HepG2 (cell line): ENCODE measurements at places on chromosomes 2 and 18. TPM values are rescaled to one million over a fixed set of nuclear protein-coding genes. Genes with fewer than 3 reads are reported as not detected.

The ATP6V1B1 gene
- 0.58 TPM in 1 of 2 replicates, not detected in the other for total RNA-seq

The TTC32 gene
- total RNA-seq = 18.5 and 21.6 TPM in 2 replicates

The ITGB6 gene
- not detected in 2 replicates for total RNA-seq

The HOXD11 gene
- not detected in 2 replicates for total RNA-seq

The CPLX4 gene
- not detected in 2 replicates for total RNA-seq

The HK2 gene
- total RNA-seq = 13.2 and 24.4 TPM in 2 replicates

The IAH1 gene
- 44.4 and 45.2 TPM in 2 replicates for total RNA-seq

The NT5C1B gene
- not detected in 2 replicates for total RNA-seq

- H3K27ac ChIP-seq = no peak overlapping the region
- no peaks in the 10 kb centered on the region for H3K4me1 ChIP-seq
- H3K27me3 ChIP-seq = no peaks in the 10 kb centered on the region
- no peaks in the 10 kb centered on the region for H3K36me3 ChIP-seq
- H3K4me3 ChIP-seq = no peak overlapping the region
Measured at GRCh38 chr2:31402388-31402787, 12.2 kb downstream of the XDH start.

DNA sequence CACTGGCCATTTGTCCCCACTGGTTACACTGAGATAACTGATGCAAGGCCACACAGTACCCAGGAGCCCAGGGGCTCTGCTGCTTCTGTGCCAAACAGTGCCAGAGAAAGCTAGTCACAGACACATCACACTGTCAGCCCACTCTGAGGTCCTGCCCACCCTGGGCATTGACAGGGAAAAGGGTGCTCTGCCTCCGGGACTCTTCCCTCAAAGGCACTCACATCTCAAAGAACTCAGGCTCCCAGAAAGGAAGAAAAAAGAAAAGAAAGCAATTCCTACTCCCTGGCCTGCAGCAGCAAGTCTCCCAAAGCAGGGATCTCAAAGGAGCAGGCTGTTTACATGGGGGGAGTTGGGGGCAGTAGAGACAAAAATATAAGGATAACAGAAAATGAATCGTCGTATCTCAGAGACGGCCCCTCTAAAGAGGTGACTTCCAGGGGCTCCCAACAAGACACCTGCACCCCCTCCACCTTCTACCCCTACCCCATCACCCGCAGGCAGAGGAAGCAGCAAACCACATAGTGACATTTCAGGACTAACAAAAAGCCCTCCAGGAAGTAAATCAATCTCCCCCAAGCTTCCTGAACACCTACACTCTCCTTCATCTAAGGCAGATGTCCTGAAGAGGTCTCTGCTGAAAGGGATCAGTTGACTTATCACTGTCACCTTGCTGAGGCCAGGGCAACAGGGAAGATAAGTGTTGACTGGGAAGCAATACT is 247.6 kb downstream of the TNS1 start:
- peaks cover 1% of the 10 kb centered on the region; the same call in 1 of the 2 replicates for H3K27me3 ChIP-seq
- no peaks in the 10 kb centered on the region for H3K36me3 ChIP-seq
- DNase-seq = no peak
- H3K4me3 ChIP-seq = no peak overlapping the region

- H3K36me3 ChIP-seq = 0 out of 2 replicates have a peak, but pooled peaks cover 1% of the 10 kb centered on the region
- H3K27me3 ChIP-seq = no peaks in the 10 kb centered on the region
- H3K4me3 ChIP-seq = no peak overlapping the region
- no peak for DNase-seq
- no peak overlapping the region for H3K27ac ChIP-seq
Measured at GRCh38 chr2:218331745-218332144, 24.9 kb upstream of the CATIP start.

- peak overlapping the region; percentile 90 for H3K27ac ChIP-seq
- DNase-seq = peak; percentile 94
- H3K4me3 ChIP-seq = no peak overlapping the region
Measured at GRCh38 chr2:101733257-101733993, 35.9 kb downstream of the MAP4K4 start.

DNA sequence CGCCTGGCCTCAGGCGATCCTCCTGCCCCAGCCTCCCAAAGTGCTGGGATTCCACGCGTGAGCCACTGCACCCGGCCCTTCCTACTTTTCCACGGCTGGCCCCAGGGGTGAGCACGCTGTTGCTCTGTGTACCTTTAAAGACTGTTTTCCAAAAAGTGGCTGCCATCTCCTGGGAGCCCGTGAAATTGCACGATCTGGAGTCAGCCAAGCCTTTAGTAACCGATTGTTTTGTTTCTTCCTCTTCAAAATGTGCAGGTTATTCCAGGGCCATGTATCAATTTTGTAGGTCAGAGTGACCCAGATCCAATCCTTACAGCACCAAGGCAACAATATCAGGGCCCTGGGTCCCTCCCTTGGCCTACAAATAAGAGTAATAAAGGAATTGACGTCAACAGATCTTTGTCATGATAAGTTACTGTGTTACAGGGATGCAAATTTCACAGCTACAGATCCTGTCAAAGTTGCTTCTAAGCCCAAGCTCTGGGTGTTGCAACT is 135.6 kb upstream of the ZNF236 start:
- no peak overlapping the region for H3K27ac ChIP-seq
- no peak overlapping the region for H3K4me3 ChIP-seq
- peak; percentile 48 for DNase-seq
- peaks cover 59% of the 10 kb centered on the region for H3K27me3 ChIP-seq
- no peaks in the 10 kb centered on the region for H3K4me1 ChIP-seq

DNA sequence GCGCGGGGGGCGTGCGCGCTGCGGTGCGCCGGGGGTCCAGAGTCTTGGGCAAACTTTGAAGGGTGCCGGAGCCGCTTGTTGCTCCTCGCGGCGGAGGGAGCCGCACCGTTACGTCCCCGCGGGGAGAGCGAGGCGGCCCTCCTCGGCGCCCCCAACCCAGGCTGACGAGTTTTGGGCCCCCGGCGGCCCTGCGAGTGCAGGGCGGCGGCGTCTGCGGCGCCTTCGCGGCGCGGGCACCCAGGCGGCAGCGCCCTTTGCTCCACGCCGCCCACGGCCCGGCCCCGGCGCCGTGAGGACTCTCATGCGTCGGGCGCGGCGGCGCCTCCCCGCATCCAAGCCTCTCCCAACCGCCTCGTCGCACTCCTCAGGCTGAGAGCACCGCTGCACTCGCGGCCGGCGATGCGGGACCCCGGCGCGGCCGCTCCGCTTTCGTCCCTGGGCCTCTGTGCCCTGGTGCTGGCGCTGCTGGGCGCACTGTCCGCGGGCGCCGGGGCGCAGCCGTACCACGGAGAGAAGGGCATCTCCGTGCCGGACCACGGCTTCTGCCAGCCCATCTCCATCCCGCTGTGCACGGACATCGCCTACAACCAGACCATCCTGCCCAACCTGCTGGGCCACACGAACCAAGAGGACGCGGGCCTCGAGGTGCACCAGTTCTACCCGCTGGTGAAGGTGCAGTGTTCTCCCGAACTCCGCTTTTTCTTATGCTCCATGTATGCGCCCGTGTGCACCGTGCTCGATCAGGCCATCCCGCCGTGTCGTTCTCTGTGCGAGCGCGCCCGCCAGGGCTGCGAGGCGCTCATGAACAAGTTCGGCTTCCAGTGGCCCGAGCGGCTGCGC is 814 bp downstream of the FZD7 start:
- H3K36me3 ChIP-seq = no peaks in the 10 kb centered on the region
- no peak for DNase-seq
- peaks cover 23% of the 10 kb centered on the region for H3K4me1 ChIP-seq
- H3K27me3 ChIP-seq = peaks cover 55% of the 10 kb centered on the region
- no peak overlapping the region for H3K27ac ChIP-seq
- peak overlapping the region; percentile 54 for H3K4me3 ChIP-seq

DNA sequence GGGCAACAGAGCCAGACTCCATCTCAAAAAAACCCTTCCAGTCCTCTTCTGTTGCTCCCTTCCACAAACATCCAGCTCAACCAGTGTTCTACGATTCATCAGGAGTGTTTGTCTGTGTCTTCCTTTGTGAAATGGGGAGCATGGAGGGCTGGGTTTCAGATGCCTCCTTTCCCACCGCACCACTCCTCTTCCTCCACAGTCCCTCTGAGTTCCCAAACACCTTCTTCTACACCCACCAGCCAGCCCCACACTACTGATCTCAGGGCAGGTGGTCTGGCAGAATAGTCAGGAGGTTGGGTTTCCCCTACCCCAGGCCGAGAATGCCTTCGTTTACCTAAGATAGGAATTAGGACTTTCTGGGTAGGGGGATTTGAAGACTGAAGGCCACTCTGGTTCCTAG is 36.9 kb downstream of the NGEF start:
- H3K36me3 ChIP-seq = peaks cover 23% of the 10 kb centered on the region; the same call in 2 of the 3 replicates
- H3K4me1 ChIP-seq = no peaks in the 10 kb centered on the region
- no peak for DNase-seq
- no peak overlapping the region for H3K27ac ChIP-seq
- no peaks in the 10 kb centered on the region for H3K27me3 ChIP-seq
- H3K4me3 ChIP-seq = no peak overlapping the region

GRCh38 chr18:6363216-6363615 is 51.5 kb downstream of the L3MBTL4 start:
- DNase-seq = no peak
- no peaks in the 10 kb centered on the region; the same call in 2 of the 3 replicates for H3K36me3 ChIP-seq
- H3K27ac ChIP-seq = no peak overlapping the region
- no peak overlapping the region for H3K4me3 ChIP-seq

DNA sequence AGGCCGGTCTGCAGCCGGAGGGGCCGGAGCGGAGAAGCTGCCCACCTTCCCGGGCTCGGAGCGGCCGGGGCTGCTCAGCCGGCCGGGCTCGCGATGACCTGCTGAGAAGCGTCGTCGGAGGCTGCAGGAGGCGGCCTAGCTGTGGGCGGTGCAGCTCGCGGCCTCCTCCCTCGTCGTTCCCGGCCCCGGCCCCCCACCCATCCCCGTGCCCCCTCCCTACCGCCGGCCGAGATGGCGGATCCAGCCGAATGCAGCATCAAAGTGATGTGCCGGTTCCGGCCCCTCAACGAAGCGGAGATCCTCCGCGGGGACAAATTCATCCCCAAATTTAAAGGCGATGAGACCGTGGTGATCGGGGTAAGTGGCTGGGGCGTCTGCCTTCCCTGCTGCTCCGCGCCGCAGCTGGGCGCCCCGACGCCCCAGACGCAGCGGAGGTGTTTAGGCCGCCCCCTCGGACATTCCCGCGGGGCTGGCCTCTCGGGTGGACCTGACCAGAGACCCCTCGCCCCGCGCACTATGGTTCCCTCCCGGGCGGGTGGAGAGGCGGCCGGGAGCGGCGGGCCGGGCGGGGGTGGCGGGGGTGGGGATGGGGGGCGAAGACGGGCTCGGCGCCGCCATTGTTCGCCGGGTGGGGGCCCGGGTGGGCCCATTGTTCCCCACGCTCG is 492 bp downstream of the KIF5C start:
- H3K27ac ChIP-seq = no peak overlapping the region
- no peak overlapping the region; the same call in 1 of the 2 replicates for H3K4me3 ChIP-seq

DNA sequence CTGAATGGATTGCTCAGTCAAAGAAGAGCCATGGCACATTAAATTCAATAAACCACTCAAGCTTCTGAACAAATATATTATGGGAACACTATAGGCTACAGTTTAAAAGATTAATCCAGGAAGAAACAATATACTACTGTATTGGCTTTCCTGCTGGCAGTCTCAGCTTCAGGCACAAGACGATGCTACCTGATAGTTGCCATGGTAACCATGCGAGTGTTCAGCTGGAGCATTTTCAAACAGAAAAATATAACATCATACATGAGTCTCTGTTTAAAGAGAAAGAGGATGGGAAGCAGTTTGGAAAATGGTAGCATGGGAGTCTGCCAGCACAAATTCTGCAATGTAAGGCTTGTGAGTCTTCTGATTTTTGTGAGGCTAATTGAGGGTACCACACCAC is 65.9 kb upstream of the CPO start:
- no peak overlapping the region for H3K4me3 ChIP-seq
- H3K27me3 ChIP-seq = peaks cover 5% of the 10 kb centered on the region; the same call in 1 of the 3 replicates
- H3K36me3 ChIP-seq = no peaks in the 10 kb centered on the region

- H3K4me3 ChIP-seq = no peak overlapping the region
- no peaks in the 10 kb centered on the region for H3K36me3 ChIP-seq
- no peak overlapping the region for H3K27ac ChIP-seq
- DNase-seq = no peak
- H3K27me3 ChIP-seq = peaks cover 39% of the 10 kb centered on the region
Measured at GRCh38 chr2:236341067-236341466, 76.9 kb upstream of the ASB18 start.

GRCh38 chr2:236348279-236348678 is 84.1 kb upstream of the ASB18 start:
- peaks cover 2% of the 10 kb centered on the region for H3K27me3 ChIP-seq
- H3K4me1 ChIP-seq = no peaks in the 10 kb centered on the region
- H3K4me3 ChIP-seq = no peak overlapping the region
- no peaks in the 10 kb centered on the region for H3K36me3 ChIP-seq
- H3K27ac ChIP-seq = no peak overlapping the region
- DNase-seq = no peak

- H3K27me3 ChIP-seq = no peaks in the 10 kb centered on the region; the same call in 1 of the 2 replicates
- no peak overlapping the region for H3K4me3 ChIP-seq
- no peak for DNase-seq
- H3K4me1 ChIP-seq = no peaks in the 10 kb centered on the region
- no peak overlapping the region for H3K27ac ChIP-seq
Measured at GRCh38 chr2:118697781-118698180, 149.7 kb downstream of the EN1 start.

DNA sequence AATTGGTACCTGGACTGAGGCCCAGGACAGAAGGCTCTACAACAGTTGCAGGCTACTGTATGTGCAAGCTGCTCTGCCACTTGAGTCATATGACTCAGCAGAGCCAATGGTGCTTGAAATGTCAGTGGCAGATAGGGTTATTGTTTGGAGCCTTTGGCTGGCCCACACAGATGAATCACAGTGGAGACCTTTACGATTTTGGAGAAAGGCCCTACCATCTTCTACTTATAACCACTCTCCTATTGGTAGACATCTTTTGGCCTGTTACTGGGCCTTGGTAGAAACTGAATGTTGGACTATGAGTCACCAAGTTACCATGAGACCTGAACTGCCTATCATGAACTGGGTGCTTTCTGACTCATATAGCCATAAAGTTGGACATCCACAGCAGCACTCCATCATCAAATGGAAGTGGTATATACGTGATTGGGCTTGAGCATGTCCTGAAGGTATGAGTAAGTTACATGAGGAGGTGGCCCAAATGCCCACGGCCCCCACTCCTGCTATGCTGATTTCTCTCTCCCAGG is 88.9 kb upstream of the NRXN1 start:
- no peak overlapping the region for H3K27ac ChIP-seq
- no peaks in the 10 kb centered on the region for H3K4me1 ChIP-seq
- no peaks in the 10 kb centered on the region for H3K27me3 ChIP-seq
- no peaks in the 10 kb centered on the region for H3K36me3 ChIP-seq

- DNase-seq = no peak
- H3K36me3 ChIP-seq = no peaks in the 10 kb centered on the region
- no peaks in the 10 kb centered on the region for H3K4me1 ChIP-seq
- H3K27me3 ChIP-seq = no peaks in the 10 kb centered on the region; the same call in 1 of the 2 replicates
Measured at GRCh38 chr2:233810385-233810784, 32.3 kb downstream of the MROH2A start.

DNA sequence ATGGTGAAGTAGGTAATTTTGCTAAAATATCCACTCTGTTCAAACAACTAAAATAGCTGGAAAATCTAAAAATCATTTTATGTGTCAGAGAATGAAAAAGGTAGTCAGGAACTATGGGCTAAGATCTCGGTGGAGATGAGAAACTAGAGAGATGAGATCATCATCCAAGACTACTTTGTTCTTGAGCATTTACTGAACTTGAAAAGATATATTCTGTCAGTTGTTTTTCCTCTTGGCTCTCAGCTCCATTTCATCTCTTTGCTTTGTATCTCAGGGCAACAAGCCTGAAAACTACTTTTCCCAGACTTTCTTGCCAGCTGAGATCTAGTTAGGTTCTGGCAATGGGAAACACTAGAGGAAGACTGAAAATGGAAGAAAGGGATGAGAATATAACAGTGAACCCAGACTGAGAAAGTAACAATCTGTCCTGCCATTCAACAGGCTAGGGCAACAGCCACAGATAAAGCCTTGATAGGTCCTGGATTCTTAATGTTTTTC is 346.2 kb upstream of the MEX3C start:
- no peaks in the 10 kb centered on the region for H3K27me3 ChIP-seq
- DNase-seq = no peak
- H3K27ac ChIP-seq = no peak overlapping the region
- H3K4me3 ChIP-seq = no peak overlapping the region
- no peaks in the 10 kb centered on the region for H3K36me3 ChIP-seq
- no peaks in the 10 kb centered on the region for H3K4me1 ChIP-seq
